ENCODE measurements at places on chromosomes 1 and 21.

GRCh38 chr1:220827445-220828178, 40.9 kb downstream of the MTARC1 start:
- DNase-seq, result no peak

DNA sequence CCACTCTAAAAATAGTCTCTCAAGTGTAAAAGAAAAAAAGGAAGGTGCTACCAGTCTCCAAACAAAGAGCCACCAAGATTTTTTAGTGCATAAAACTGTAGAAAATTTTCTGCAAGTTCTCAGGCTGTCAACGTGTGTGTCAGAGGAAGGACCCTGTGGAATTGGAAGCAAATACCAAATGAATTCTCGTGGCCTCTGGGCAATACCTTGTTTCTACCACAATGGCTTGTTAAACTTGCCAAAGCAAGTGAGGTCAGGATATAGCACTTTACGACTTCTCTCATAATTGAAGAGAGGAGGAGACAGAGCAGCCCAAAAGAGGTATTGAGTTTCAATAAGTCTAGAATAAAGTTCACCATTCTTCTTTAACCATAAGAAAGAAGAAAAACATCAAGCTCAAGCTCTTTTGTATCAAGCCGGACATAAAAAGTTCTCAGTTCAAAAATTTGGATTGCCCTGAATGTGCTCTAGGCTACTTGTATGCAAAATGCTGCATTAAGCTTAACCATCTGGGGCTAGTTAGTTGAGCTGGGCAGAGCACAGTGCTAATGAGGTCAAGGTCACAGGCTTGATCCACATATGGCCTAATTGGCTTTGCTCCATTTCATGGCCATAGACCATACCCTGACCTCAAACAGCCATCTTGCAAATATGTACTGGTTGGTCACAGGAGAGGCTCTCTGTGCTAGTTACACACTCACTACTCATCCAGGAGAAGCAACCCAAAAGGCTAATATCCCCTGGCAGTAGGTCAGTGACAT, 60.5 kb downstream of the TBX15 start:
- no peak for DNase-seq

GRCh38 chr21:42135386-42136052, 64.4 kb downstream of the UMODL1 start:
- no peak for DNase-seq

- no peak for DNase-seq
Measured at GRCh38 chr1:244388961-244389360, 62.7 kb downstream of the ADSS2 start.

DNA sequence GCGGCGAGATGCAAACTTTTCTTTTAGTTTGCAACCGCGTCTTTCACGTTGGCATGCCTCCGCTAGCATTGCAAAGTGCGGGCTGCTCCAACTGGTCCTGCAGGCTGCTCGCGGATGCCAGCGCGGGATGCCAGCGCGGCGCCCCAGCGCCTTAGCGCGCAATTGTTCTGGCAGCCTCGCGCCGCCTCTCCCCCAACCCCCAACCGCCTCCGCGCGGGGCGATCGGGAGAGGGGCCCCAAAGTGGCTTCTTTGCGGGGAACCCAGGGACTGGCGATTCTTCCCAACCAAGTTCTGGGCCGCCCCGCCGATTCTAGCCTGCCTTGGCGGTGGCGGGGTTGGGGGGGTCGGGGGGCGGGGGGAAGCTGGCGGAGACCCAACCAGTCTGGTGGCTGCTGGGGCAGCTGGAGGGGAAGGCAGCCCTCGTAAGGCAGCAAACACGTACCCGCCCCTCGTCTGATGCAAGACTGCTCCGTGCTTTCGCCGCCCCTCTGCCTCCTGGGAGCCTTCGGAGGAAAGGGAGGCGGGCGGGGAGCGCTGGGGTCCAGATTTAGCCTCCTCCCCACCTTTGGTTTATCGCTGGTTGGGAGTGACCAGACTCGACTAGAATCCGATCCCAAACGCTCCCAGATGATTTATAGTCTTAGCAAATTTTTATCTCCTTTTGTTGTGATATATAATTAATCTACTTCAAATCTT, 756 bp downstream of the PHGDH start:
- peak; percentile 87 for DNase-seq

- DNase-seq, result no peak
Measured at GRCh38 chr21:45505416-45506021, 36.7 kb downstream of the SLC19A1 start.

GRCh38 chr1:29756901-29757725, 520.8 kb downstream of the PTPRU start:
- no peak for DNase-seq

All from skeletal muscle cell (primary cell).